T-helper 17 cell (primary cell): ENCODE measurements at places on chromosomes 3 and 15.

DNA sequence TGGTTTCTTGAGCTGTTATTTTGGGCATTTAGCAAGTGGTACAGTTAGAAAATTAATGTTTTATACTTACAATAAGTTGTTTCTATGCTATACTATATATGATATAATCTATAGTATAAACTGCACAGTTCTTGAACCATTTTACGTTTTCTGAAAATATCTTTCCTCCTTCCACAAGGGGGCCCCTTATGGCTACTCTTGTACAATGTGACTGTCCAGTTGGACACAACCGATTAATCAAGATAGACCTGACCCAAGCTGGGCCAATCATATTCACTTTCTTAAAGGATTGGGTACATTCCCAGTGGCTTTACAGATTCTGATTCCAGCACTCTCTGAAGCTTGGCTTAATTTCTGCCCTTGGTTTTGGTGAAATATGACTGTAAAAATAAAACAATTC is 953.4 kb downstream of the AGBL1 start:
- DNase-seq = no peak

- DNase-seq = no peak
Measured at GRCh38 chr15:101128221-101129015, 123.4 kb downstream of the CHSY1 start.

- DNase-seq = no peak
Measured at GRCh38 chr3:55059027-55059629, 131.3 kb upstream of the LRTM1 start.

- no peak for DNase-seq
Measured at GRCh38 chr3:16132190-16132589, 42.3 kb upstream of the GALNT15 start.

- no peak for DNase-seq
Measured at GRCh38 chr3:31962801-31963205, 18.3 kb downstream of the OSBPL10 start.

DNA sequence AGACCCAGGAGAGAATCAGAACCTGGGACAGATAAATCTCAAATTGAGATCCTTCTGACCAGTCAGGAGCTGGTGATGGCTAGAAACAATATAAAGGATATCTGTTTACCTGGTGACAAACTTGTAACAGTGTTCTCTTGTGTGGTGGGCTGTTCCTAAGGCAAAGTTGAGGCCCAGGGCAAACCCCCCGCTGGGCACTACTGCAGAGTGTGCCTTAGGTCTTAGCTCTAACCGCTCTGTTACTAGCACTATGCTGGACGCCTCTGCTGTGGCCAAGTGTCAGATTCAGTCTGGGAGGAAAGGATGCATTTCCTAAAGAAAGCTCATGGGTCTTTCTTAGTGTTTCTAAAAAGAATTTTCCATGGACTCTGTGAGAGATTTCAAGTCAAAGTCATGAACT is 146.5 kb upstream of the MEIS2 start:
- DNase-seq = no peak
